ENCODE measurements at places on chromosomes 1 and 21.

- DNase-seq = no peak
Observed at GRCh38 chr1:11831945-11832725, 15.4 kb downstream of the NPPA start.

DNA sequence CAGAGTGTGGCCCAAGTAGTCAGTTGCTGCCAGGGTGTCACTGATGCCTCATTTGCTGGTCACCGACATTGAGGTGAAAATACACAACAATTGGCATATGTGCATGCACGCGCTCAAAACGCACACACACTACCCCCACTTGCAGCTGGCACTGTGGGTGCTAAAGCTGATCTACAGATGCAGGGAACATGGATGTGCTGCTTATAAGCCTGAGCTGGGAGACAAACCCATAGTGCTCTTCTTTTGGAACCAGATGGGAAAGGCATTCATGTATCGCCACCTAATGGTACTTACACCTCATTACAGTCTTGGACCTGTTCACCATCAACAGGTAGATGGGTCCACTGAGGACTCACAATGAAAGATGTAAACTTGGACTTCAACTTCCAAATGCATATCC, 70.3 kb upstream of the CAMK1G start:
- DNase-seq = no peak

DNA sequence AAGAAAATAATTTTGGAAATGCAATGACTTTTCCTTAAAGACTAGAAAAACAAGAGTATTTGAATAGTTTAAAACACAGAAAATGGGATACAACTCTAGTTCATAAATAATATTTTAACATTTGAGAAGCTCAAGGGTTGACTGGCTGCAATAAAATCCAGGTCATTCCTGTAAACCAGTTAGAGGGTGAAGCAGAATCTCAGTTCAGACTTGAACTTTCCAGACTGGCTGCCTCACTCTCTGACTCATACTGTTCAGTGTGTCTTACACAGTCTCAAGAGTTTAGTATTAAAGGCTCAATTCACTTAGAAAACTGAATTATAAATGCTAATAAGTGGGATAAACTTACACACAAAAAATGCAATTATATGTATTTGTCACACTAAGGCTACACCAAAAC, 89.9 kb downstream of the RAVER2 start:
- DNase-seq = no peak

- DNase-seq = no peak
Observed at GRCh38 chr21:37017951-37018679, 11.6 kb downstream of the RIPPLY3 start.

- no peak for DNase-seq
Observed at GRCh38 chr1:160672789-160673695, 26.2 kb upstream of the SLAMF1 start.

DNA sequence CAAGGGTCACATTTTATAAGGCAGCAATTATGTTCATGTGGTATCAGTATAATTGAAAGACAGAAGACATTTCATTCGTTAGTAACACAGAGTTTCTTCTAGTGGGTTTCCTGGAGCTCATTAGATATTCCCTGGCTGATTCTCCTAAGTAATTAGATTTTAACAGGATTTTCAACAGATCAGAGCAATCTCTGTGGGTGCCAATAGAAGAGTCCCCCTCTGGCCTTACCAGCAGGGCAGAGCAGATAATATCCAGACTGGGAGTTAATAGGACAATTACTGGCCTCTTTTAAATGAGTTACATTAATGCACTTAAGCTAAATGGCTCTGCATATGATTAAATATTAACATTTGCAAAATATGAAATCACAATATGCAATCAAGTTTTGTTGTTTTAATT, 74.2 kb upstream of the FOXD3 start:
- DNase-seq = no peak

GRCh38 chr1:214127705-214128104, 139.9 kb downstream of the PROX1 start:
- no peak for DNase-seq

DNA sequence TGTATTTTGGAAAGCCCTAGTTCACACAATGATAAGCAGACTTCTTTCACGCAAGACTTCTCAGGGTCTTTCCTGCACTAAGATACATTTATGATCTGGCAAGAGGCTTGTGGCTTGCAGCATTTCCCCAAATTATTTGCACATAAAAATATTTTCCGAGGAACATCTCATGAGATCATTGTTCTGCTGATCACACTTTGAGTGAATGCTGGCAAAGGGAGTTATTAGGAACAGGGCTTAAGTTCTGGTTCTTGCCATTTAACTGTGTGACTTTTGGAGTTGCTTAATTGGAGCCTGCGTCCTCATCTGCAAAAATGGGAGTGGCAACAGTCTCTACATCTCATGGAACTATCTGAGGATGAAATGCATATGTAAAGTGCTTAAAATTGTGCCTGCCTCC, 50.2 kb downstream of the GADD45A start:
- no peak for DNase-seq

DNA sequence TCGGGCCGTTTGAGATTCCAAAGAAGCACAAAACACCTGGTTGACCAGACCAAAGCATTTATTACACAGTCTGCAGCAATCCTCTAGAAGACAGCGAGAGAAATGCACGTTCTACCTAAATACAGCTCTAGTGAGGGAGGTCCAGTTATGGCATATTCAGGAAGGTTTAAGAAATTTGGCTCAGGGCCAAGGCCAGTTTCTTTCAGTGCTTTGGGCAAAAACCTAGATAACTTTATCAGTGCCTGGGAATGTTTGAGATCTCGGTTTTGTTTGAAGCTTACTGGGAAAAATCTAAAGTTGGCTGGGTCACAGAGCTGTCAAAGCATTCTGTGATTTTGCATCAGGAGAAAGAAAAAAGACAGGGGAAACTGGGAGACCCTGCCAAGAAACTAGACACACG, 514.0 kb upstream of the TMPRSS15 start:
- no peak for DNase-seq

GRCh38 chr1:170481000-170481399, 51.0 kb upstream of the GORAB start:
- no peak for DNase-seq

- DNase-seq = no peak
Observed at GRCh38 chr1:234541286-234541975, 62.5 kb upstream of the TARBP1 start.

GRCh38 chr1:5354681-5355080, 637.5 kb downstream of the NPHP4 start:
- DNase-seq = no peak

GRCh38 chr1:201219481-201220387, 29.1 kb downstream of the IGFN1 start:
- DNase-seq = no peak

DNA sequence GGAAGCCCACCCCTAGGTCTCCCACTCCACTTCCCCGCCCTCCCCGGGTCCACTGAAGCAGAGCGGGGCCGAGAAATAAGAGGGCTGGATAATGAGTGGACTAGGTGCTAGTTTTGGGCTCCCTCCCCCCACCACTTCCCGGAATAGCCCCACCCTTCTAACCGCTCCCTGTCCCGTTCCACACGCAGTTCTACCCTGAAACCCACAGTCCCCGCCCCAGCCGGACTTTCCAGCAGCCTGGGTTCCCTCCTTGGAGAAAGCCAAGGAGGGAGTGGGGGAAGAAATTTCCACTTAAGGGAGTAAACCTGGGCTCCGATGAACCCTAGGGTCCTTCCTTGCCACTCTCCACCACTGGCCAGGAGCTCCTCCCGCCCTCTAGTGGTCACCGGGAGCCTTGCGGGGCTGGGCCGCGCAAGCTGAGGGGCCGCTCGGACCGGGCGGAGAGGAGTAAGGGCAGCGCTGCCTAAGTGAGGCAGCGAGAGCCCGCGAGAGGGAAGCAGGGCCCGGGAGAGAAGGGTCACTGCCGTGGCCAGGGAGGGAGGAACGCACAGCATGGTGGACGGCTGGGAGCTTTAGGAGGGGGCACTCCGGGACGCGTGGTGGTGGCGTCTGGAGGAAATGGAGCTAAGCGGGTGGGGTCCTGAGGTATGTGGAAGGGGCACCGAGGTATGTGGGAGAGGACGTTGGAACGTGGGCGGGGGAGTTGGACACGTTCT, 14.3 kb downstream of the THBS3 start:
- peak; percentile 78 for DNase-seq

GRCh38 chr1:77948841-77949424, 29.9 kb downstream of the FUBP1 start:
- no peak for DNase-seq

GRCh38 chr1:68497358-68497698, 446 bp upstream of the DEPDC1 start:
- no peak for DNase-seq

DNA sequence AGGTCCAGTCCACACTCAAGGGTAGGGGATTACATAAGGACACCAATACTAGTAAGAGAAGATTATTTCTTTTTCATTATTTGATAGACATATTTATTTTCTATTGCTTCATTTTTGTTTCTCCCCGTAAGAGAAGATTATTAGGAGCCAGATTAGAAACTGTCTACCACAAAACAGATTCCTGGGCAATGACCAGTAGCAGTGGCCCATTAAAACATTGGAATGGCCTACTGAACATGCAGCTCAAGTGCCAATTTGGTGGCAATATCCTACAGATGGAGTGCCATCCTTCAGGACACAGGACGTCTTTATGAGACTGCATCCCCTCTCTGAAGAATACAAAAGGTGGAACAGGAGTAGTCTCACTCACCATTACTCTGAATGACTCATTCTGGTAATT, 34.0 kb upstream of the ARHGAP29 start:
- DNase-seq = no peak

GRCh38 chr1:61808968-61809367, 66.7 kb downstream of the PATJ start:
- DNase-seq = no peak

- no peak for DNase-seq
Observed at GRCh38 chr1:70906800-70907199, 140.8 kb downstream of the PTGER3 start.

DNA sequence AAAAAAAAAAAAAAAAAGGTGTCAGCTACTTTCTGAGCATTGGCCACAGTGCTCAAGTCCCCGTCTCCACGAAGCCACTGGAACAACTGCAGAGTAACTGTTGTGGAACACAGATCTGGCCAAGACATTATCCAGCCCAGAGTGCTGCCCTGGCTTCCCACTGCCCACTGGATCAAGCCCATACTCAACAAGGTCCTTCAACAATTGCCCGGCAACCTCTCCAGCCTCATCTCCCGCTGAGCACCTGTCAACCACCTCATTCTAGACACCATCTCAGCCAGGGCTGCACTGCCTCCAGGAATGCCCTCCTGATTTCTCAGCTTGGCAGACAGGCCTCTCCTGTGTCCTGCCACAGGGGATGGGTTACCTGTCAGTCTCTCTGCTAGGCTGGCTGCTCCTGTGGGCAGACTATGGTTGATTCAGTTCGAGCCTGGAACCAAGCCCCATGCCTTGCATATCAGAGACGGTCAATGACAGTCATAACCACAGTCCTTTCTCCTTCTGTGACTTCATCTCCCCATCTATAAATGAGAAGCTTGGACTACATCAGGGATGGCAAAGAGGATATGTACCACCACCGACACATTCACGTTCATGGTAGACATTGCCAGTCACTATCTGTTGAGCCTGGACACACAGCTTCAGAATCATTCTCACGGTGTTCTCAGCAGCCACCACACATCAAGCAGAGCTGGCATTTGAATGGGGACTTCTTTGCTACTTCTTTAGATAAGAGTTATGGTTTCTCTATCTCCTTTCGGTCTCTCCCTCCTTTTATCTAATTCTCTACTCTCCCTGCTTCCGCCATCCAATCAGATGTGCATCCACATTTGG, 76.9 kb downstream of the MRPL37 start:
- DNase-seq = no peak

GRCh38 chr1:185368313-185368855, 51.3 kb upstream of the IVNS1ABP start:
- DNase-seq = no peak

DNA sequence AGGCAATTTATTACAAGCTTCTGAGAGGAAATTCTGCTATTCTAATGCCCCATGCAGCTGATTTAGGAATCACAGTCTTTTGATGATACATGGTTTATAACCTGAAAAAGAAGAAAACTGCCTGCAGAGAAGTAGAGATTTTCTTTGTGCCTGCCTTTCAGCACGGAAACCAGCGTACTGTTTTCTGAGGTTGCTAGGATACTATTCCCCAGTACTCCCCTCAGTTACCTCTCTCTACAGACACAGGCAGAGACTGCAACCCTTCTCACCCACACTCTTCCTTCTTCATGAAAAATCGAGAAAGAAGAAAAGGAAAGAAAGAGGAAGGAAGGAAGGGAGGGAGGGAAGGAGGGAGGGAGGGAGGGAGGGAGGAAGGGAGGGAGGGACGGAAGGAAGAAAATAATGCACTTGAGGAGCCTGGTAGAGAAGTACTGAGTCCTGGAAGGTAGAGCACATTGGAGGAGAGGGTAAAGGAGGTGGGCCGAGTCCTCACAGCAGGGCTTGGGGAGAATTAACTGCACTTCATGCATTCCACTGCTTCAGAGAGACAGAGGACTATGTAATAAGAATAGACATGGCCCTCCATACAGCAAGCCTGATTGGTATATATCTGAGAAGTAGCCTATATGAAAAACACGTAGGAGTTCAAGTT, 21.9 kb downstream of the RGS2 start:
- no peak for DNase-seq

DNA sequence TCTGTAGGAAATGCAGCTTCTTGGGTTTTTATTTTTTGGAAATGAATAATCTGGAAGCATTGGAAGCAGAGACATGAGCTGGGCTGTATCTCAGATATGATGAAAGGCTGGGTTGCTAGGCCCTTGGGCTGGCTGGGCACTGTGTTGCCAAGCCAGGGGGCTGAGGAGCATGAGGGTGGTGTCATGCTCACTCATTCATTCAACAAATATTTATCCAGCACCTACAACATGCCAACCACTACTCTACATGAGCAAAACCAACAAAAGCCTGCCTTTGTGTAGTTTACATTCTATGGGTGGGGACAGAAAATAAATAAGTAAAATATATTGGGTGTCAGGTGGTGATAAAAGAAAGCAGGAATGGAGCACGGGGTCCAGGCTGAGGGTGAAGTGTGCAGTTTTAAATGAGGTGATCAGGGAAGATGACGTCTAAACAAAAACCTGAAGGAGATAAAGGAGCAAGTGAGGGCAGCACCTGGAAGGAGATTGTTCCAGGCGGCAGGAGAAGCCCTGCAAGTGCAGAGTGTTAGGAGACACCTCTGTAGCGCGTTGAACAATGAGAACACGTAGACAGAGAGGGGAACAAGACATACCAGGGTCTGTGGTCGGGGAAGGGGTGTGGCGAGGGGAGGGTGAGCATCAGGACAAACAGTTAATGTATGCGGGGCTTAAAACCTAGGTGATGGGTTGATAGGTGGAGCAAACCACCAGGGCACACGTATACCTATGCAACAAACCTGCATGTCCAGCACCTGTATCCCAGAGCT, 10.9 kb downstream of the TAGLN2 start:
- DNase-seq = no peak

GRCh38 chr1:15332525-15332924, 77.2 kb upstream of the EFHD2 start:
- DNase-seq = no peak

- no peak for DNase-seq
Observed at GRCh38 chr1:66248257-66248656, 285.7 kb upstream of the SGIP1 start.

DNA sequence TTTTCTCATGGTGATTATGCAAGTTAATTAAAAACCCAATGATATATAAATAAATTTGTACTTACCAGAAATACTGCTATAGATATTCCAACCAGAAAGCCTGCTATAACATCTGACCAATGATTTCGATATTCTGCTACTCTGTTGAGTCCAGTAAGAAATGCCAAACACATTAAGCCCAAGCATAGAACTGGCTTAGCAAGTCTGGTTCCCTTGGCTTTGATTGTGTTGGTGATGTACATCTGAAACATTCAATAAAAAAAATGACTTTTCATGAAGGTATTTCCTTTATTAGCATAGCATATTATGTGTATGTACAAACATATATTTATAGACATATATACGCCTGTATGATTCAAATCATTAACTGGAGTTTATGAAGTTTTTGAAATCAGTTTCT, 82.8 kb downstream of the PLPPR5 start:
- no peak for DNase-seq

All from CD4-positive, alpha-beta T cell treated with Interleukin-1 beta for 1 hour (primary cell).